ENCODE measurements at places on chromosomes 4 and X. TPM values are rescaled to one million over a fixed set of nuclear protein-coding genes. Genes with fewer than 3 reads are reported as not detected.

The GUCY1A1 gene
- 0.88 TPM for polyA plus RNA-seq

The SPIN4 gene
- 2.1 TPM for polyA plus RNA-seq

The FABP2 gene
- not detected for polyA plus RNA-seq

The C4orf36 gene
- 0.08 TPM for polyA plus RNA-seq

The TEX13A gene
- polyA plus RNA-seq: not detected

The GATA1 gene
- not detected for polyA plus RNA-seq

Data from CD14-positive monocyte (primary cell).